ENCODE measurements at places on chromosomes 3 and 15.

- DNase-seq: no peak
These were observed 46.1 kb upstream of the KLHL25 start for GRCh38 chr15:85840802-85841152.

DNA sequence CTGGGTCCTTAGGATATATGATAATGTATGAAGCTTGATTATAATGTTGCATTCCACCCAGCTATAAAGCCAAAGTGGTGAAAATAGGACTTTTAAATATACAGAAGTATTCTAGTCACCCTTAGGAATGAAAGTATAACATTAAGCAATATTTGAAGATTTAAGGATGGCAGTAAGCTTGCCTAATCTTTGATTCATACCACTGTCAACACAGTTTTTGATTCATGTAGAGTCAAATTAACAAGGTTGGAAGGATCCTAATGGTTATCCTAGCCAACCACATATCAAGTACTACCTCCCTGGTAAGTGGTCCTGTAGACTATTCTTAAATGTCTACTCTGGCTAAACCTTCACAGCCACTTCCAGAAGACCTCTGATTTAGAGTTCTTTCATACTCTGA is 18.6 kb downstream of the ARIH1 start:
- DNase-seq: no peak

DNA sequence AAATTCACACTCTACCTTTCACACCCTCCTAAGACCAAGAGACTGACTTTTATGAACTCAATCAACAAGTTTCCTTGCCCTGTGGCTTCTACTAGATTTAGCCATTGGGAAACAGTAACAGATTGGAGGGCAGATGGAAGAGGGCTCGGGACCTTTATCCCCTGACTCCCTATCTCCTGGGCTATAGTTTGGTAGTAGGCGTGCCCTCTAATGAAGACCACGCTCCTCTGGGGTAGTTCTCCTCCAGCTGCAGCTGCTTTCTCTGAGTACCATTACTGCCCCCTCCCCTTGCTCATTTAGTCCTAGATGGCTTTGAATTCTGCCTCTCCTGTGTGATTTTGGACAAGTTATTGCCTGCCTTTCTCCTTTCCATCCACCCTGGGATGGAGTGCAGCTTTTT is 33.3 kb downstream of the FMN1 start:
- DNase-seq: no peak

GRCh38 chr3:71673486-71673885 is 51.7 kb downstream of the EIF4E3 start:
- no peak for DNase-seq

- peak; percentile 71 for DNase-seq
These were observed 54.3 kb downstream of the OXNAD1 start for GRCh38 chr3:16319307-16319706.
